ENCODE measurements at places on chromosomes 3 and 15.

GRCh38 chr3:16476636-16477035 lies 36.9 kb downstream of the RFTN1 start:
- DNase-seq = no peak

GRCh38 chr3:37107846-37108245 lies 66.5 kb downstream of the LRRFIP2 start:
- DNase-seq = no peak

GRCh38 chr3:3015185-3016089 lies 94.7 kb downstream of the IL5RA start:
- DNase-seq = no peak

- DNase-seq = no peak
These were observed 168.7 kb downstream of the PTPRG start for GRCh38 chr3:61730056-61730455.

GRCh38 chr3:177196456-177197040 lies 734 bp downstream of the TBL1XR1 start:
- DNase-seq = peak; percentile 37

GRCh38 chr3:140276703-140277102 lies 341.7 kb downstream of the CLSTN2 start:
- DNase-seq = peak; percentile 22

GRCh38 chr15:45521596-45522327 lies 793 bp downstream of the SLC30A4 start:
- no peak for DNase-seq

DNA sequence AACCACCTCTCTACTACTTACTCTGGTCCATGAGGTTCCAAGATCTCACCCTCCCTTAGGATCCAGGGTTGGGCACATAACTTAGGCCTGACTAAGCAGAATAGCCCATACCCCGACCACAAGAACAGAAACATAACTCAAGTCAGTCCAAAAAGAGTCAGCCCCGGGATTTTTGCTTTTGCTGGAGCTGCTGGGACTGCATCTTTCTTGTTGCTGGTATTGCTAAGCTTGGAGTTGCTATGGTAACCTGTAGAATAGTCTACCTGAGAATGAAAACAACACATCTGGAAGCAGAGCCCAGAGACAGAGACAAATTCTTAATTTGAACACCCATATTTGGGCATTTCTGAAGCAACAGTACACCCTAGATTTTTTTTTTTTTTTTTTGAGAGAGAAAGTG lies 6.5 kb downstream of the RUBCN start:
- no peak for DNase-seq

- no peak for DNase-seq
These were observed 24.8 kb downstream of the IGF1R start for GRCh38 chr15:98673133-98673532.

DNA sequence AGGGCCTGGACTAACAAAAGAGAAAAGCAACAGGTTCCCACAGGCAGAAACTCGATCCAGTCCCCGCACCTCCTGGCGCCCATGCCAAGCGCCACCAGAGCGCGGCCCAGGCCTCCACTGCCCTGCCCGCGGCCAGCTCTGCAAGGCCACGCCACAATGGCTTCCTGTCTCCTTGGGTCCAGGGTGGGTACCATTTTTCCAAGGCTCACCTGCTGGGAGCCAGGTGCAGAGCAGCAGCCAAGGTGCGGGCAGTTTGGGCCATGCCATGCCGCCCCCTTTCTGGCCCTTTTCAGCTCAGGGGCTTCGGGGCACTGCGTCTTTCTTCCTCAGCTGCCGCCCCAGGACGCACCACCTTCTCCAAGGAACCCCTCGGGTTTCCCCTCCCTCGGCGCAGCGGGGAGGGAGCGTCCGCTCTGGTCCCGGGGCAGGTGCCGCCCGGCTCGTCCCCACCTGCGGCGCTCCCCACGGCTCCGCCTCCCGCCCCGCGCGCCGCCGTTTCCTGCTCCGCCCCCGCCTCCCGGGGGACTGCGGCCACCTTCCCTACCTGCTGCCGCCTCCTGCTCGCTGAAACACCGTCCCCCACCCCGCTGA lies at the start of gene ILDR1:
TSS of gene ILDR1 (minus strand) at position 437 of the 591 bp plus-strand sequence. CDS start at position 267, 170 bp downstream.
- DNase-seq = no peak

GRCh38 chr3:143433787-143434378 lies 314.3 kb downstream of the CHST2 start:
- DNase-seq = no peak

DNA sequence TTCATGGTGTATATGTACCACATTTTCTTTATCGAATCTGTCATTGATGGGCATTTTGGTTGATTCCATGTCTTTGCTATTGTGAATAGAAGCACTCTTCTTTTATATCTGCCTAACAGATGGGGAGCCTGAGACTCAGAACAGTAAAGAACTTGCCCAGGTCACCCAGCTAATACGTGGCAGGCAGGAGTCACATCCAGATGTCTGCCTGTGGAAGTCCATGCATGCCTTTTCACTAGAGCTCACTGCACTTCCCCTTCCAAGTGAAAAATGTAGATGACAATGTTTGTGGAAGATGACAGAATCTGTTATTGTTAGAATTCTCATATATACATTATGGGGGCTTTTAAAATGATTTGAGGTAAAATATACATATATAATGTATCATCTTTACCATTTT lies 165.0 kb downstream of the PDZRN3 start:
- no peak for DNase-seq

- no peak for DNase-seq
These were observed 573.3 kb downstream of the EPHB1 start for GRCh38 chr3:135368316-135368715.

GRCh38 chr3:143465666-143466065 lies 346.1 kb downstream of the CHST2 start:
- DNase-seq = no peak

DNA sequence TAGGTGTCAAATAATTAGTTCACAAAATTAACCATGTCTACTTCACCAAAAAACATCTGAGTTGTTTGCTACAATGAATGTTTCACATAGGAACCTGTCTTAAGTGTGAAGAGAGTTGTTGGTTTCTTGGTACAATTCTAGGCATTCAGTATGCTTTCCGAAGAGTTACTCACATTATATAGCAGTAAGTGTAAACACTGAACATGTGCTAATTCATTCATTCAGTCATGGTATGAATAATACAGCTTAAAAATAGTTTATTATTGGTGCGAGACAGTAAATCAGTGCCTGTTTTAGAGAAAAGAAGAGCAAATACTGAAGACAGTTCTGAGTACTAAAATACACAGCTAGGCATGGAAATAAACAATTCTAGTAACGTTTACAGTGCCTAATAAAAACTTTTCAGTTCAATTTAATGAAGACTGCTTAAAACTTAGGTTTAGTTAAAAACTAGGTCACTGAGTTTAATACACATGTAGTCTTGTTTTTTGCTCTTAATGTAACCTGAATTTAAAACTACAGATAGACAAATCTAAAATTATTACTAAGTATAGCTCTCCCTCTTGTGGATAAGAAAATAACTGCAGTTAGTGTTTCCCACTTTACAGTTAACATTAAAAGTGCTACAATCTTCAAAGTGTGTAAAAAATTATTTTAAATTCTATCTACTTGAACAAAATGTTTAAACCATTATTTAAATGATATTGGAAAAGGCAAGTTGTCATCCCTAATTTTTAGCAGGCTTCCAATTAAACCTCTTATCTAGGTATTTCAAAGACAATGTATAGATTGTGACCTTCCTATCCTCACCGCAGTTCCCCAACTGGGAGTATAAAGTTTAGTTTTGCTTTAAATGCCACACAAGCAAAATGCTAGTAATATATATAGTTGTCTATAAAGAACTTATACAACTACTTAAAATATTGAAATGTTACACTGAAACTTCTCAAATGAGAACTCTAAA lies 20.1 kb upstream of the ZCWPW2 start:
- DNase-seq = no peak

GRCh38 chr3:1026395-1026794 lies 66.4 kb upstream of the CNTN6 start:
- DNase-seq = no peak

DNA sequence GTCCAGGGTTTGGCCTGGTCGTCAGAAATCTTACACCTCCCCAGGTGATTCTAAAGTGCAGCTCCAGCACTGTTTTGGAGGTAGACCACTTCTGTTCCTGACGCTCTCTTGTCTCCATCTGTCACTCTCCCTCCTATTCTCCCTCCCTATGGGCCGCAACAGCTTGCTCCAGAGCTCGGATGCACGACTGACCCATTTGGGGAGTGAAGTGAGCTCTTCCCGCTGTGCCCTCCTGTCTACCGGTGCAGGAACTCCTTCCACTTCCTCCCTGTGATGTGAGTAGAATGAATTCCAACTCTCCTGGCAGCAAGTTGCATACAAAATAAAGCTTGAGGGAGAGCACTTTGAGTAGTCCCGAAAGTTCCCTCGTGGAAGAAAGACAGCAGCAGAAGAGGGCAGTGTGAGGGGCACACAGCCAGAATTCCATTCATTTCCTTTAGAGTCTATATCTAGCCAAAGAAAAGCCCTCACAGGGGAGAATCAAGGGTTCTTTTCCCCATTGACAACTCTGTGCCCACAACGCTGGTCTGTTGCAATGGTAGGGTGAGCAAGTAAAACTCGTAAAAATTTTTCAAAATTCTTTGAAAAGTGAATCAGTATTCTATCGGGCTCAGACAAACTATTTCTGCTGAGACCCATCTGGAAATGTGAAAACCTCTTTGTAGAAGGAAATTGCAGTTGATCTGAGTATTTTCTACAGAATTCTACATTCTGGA lies 39.9 kb upstream of the BDH1 start:
- DNase-seq = no peak

GRCh38 chr3:161148832-161149475 lies 43.8 kb upstream of the B3GALNT1 start:
- DNase-seq = no peak

GRCh38 chr3:10627884-10628572 lies 122.6 kb upstream of the ATP2B2 start:
- DNase-seq = no peak

DNA sequence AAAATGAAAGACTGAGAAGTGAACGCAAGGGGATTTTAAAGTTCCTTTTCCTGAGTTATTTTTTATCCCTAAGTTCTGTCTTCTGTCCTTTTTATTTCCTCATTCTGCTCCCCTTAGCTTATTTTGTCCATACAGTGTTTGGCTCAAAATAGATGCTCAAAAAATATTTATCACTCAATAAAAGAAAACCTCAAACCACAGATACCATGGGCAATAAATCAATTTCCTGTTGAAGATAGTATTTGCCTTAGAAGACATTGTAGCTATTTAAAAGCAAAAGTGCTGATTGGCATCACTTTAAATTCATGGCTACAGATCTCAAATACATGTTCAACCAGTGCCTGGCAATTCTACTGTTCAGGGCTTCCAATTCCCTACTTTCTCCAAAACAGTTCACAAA lies 316.5 kb upstream of the ADAMTS9 start:
- no peak for DNase-seq

GRCh38 chr3:149307435-149307783 lies 26.0 kb downstream of the TM4SF18 start:
- no peak for DNase-seq

GRCh38 chr3:9879830-9880549 lies at the start of gene CIDEC:
Gene CIDEC (minus strand): TSS chr3:9880253. CDS start chr3:9878486, 1,767 bp downstream.
- DNase-seq = no peak

DNA sequence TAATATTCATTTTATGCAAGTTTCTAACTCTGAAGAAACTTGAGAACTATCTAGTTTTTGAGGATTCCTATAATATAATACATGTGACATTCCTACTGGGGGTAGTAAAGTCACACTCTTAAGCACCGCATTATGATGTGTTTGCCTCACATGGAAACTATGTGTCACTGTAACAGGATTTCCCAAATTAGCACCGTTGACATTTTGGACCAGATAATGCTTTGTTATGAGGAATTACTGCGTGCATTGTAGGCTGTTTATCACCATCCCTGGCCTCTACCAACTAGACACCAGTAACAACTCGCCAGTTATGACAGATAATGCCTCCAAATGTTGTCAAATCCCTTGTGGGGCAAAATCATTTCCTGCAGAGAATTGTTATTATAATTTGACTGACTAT lies 267.8 kb downstream of the RAP2B start:
- no peak for DNase-seq

- peak; percentile 46 for DNase-seq
These were observed 32.8 kb downstream of the ZNF589 start for GRCh38 chr3:48273594-48274211.

DNA sequence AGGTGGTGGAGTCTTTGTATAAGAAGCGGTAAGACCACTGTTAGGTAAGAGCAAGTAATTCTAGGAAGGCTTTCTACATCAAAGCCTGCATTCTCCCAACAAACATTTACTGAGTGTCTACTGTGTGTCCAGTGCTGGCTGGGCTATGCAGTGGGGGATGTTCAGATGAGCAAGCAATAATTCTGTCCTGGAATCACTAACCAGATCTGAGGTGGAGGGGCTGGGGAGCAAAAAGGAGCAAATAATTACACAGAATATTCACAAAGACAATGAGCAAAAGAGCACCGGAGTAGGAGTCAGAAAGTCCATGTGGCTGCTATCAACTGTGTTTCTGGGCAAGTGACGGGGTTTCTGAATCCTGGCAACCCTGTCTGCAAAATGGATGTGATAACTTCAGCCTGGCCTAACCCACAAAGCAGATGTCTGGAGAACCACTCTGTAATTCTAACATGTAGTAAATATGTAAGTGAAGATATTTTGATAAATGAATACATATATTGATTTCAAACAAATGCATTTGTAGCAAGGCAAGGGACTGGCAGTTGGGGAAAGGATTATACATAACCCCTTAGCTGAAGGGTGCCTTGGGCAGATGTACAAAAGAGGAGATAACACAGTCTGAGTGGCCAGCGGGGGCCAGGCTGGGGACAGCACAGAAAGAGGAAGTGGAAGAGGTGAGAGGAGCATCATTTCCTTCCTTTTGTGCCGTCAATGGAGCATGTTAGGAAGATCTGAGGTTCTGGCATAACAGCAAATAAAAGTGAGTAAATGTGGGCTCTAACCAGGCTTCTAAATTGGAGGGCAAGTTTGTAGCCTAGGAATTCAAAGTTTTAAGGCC lies 28.8 kb downstream of the CYP8B1 start:
- no peak for DNase-seq

- no peak for DNase-seq
These were observed 38.3 kb downstream of the GPR176 start for GRCh38 chr15:39881790-39882189.

GRCh38 chr15:70270752-70271111 lies 173.0 kb upstream of the TLE3 start:
- DNase-seq = no peak

GRCh38 chr3:48651771-48652170 lies 10.9 kb downstream of the CELSR3 start:
- no peak for DNase-seq
